Nephron progenitor cell (in vitro differentiated cells): ENCODE measurements at places on chromosomes 4 and X.
A peak's percentile ranks its signal among the peaks of the same experiment; 100 is the strongest.

DNA sequence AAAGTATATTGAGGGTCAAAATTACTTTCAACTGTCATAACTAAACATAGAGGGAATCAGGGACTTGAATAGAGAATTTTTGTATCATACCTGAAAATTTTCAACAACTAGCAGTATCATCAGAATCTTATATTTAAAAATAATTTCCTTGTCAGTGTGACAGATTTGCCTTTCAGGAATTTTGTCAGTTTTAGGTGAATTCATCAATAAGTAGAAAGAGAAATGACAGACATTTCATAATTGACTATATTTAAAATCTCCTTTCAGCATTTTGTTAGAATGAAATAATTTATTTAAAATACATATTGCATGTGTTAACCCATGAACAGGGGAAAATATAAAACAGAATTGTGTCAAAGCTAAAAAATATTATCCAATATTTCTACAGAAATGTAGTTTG, 8.6 kb upstream of the PDCL2 start:
- DNase-seq: no peak

- DNase-seq: no peak
Observed at GRCh38 chrX:76202471-76202870, 29.6 kb downstream of the PBDC1 start.

DNA sequence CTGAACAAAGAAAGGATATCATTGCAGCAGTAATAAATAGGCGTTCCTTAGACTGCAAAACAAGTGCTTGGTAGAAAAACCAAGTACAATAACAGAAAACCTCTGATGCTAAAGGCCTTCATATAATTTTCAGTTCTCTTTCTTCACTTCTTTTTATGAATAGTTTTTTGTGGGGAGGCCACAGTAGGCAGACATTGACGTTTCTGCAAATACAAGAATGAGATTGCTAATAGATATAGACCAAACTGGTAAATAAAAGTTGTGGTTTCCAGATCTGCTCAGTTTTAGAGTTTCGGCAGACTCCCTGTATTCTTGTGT, 57.0 kb upstream of the RAP1GDS1 start:
- DNase-seq: no peak

DNA sequence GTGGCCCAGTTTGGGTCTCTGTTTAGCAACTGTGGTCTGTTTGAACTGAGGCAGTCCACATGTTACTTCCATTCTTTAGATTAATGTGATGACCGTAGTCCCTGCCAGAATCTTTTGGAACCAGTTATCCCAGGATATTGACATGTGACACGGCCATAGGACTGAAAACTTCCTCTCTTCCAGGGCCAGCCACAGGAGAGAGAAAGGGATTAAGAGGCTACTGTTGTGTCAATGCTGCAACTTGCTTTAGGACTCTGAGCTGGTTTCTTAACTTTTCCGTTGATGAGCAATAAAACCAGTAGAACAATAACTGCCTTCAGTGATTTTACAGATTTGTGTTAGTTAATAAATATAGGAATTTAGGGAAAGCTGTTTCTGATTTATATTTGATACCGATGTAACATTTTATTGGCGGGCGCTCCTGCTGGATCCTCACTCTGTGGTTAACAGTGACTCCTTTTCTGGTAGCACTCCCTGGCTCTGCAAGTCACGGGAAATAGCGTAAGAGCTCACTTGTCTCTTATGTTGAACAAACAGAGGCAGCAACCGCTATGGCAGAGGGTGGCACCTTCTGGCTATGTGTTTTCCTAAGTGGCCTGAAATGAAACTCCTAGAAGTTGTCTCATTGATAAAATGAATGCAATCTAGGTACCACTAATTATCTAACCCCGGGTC, 2.5 kb downstream of the TENM3 start:
- DNase-seq: no peak

GRCh38 chrX:39759526-39760224, 338.1 kb downstream of the BCOR start:
- DNase-seq: peak; percentile 42

- no peak for DNase-seq
Observed at GRCh38 chr4:88584471-88584900, 7.8 kb upstream of the HERC3 start.

DNA sequence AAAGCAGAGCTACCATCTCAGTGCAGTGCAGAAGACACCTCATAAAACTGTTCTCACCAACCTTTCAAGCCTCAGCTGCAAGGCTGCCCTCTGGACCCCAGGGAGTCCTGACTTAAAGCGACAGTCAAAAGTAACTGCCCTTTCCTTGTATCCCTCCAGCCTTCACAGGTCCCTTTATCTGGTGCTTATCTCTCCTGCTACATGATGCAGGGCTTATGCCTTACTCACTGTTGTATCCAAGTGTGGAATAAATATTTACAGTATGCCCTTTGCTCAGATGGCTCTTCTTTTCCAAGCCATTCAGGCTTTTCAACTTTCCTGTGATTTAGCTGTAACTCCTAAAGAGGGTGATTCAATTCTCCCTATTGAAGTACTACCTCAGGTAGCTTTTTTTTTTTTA, 92.6 kb downstream of the KDR start:
- no peak for DNase-seq

DNA sequence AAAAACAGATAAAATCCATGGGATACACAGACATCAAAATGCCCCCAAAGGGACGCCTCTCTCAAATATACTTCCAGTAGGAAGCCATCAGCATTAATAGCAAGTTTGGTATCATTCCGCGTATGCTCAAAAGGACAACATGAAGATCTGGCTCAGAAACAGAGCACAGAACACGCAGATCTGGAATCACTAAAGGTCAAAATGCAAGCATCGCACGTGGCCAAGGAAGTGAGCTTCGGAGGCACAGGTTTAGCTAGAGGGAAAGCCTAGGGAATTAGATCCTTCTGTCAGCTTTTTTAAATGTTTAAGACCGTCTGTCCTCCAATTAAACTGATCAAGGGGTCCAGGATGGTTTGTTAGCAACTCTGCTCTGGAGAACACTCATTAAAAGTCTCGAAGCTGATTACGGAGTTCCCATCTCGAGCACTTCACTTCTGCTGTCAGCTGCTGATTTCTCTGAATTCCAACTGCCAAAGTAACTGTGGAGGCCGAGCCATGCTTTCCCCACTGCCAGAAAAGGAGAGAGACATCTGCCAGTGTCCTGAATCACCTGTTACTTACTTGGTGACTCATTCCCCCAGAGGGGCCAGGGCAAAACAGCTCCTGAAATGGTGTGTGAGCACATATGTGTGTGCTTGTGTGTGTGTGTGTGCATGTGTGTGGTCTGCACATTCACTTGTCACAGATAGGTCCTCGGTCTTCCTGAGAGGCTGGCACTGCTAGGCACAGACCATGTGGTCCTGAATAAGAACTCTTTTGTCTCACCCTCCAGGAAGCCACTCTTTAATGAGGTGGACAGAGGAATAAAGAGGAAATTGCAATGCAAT, 177.7 kb upstream of the PPARGC1A start:
- no peak for DNase-seq
